ENCODE measurements at places on chromosomes 4 and X. TPM values are rescaled to one million over a fixed set of nuclear protein-coding genes. Genes with fewer than 3 reads are reported as not detected.

Gene RNF113A
- total RNA-seq, result 16.5 TPM

Gene CHST7
- total RNA-seq, result 2.9 TPM

Gene TRO
- total RNA-seq, result 25.8 TPM

Gene PLS3
- 252 TPM for total RNA-seq

Gene EIF2S3
- total RNA-seq, result 419 TPM

Gene C4orf36
- 0.28 TPM for total RNA-seq

Gene TMPRSS11D
- total RNA-seq, result not detected

Gene FGFR3
- total RNA-seq, result 0.28 TPM

Gene SRD5A3
- total RNA-seq, result 6.8 TPM

Gene ITGB1BP2
- 3.0 TPM for total RNA-seq

Gene ATP2B3
- under 0.01 TPM for total RNA-seq

Gene ASB12
- total RNA-seq, result not detected

Measured in IMR-90 (cell line).